ENCODE measurements at places on chromosomes 6 and 20. TPM values are rescaled to one million over a fixed set of nuclear protein-coding genes. Genes with fewer than 3 reads are reported as not detected.
A peak's percentile ranks its signal among the peaks of the same experiment; 100 is the strongest.

DNA sequence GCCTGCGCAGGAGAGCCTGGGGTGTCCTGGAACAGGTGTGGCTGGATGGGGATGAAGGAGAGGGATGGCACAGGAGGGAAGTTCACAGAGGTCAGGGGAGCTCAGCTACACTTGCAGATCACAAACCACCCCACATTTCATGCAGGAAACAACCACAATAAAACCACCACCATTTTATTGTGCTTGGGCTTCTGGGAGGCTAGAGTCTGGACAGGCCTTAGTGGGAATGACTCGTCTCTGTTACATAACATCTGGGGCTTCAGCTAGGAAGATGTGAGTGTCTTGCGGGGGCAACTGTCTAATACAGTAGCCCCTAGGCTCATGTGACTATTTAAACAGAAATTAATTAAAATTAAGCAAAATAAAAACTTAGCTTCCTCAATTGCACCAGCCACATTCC is 33.4 kb downstream of the SNX5 start:
- DNase-seq = no peak

DNA sequence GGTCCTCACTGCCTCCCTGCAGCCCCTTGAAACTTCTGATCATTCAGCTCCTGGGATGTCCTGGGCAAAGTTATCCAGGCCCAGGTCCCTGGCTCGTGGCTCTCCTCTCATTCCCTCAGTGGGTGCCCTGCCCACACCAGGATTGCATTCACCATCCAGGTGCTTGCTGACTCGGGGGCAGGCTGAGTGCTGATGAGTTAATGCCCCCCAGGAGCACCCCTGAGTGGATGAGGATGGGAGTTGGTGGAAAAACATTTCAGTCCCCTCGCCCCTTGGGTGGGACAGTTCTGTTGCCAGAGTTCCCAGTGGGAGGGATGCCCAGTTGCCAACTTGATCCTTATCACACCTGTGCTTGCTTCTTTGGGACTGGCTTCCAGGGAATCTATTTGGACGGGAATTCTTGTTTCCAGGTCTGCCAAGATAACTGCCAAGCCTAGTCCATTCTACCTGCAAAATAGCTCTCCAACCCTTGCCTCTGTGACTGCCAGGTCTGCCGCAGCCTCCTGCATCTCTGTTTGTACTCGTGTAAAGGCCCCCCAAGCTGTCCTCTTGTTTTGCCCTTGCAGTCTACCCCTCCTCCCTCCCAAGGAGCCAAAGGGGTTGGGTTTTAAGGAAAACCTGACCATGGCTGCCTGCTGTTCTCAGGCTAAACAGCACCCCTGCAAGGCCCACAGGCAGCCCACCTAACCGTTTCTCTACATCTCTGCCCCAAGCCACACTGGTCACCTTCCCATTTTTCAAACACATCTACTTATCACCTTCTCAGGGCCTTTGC is 11.6 kb upstream of the RSPO4 start:
- no peak for DNase-seq

DNA sequence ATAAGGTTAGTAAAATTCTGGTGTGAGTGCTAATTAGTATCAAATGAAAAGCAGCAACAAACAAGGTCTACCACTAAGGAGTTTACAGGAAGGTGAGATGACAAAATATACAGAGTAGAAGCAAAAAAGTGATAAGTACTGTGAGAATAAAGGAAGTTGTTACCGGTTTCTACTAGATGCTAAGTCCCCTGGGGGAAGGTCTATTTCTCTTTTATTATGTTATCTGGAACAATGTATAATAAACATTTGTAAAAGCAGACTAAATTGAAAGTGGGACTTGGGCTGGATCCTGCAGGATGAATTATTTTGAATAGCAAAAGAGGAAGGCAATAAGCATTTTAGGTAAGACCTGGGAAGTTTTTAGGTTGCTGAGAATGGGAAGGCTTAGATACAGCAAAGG is 158.7 kb upstream of the SLC22A16 start:
- no peak for DNase-seq

- no peak for DNase-seq
Observed at GRCh38 chr20:62755817-62756724, 40.2 kb upstream of the MRGBP start.

DNA sequence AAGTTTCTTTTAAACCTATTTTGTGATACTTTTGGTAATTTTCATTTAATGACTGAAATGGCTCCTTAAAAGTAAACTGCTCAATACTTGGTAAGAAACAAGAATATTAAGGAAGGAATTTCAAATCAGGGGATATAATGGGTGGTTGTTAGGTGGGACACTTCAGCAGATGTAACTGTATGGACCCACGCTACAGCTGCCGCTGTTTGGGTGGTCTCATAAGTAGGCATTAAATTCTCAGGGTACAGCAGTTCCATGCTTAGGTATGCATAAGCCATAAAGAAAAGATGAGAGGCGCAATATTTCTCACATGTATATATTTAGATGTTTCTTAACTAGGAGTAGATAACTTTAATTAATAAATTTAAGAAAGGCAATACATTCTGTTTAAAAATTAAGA is 35.0 kb downstream of the COL19A1 start:
- no peak for DNase-seq

DNA sequence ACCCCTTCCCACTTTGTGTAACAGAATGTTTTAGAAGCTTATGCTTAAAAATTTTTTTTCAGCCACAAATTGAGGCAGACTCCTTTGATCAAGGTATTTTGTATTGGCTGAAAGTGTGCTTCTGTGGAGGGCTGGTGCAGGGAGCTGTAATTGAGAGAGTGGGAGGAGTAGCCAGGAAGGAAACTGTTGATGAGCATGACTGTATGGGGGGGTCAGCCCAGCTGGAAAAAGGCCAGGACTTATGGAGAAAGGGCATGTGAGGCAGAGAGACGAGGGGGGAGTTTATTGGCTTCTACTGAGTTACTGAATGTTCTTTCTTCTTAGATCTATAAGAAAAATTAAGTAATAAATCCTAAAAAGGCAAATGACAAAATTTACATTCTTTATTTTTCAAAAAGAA is 13.4 kb downstream of the RFPL4B start:
- DNase-seq = peak; percentile 48

DNA sequence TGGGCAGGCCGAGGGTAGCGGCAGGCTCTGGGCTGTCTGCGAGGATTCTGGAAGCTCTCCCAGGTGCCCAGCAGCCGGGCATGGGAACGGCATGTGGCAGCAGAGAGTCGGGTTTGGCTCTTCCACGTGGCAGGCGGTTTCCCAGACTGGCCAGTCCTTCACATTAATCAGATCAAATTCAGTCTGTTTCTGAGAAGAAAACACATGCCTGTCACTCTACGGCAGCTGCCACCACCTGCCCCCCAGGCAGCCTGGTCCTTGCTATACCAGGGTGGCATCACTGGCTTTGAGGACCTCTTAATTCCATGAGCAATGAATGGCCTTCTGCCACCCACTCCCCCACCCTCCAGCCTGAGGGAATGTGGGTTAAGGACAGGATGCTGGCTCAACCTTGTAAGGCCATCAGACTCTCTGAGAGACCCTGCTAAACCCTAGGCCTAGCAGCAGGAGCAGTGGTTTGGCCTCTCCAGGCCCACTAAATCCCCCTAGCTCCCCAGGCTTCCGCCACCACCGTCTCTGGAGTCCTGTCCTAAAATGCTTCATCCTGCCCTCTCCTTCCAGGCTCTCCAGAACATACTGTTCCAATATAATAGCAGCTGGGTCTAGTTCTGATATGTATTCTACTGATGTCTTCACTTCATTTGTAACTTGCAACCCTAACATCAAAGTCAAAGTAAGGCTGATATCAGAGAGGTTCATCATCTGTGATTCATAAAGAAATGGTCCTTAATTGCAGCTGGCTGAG is 47.8 kb downstream of the PLCG1 start:
- no peak for DNase-seq

The UBD gene
- polyA plus RNA-seq = 1.4 TPM
